ENCODE measurements at places on chromosomes 7 and 10. TPM values are rescaled to one million over a fixed set of nuclear protein-coding genes. Genes with fewer than 3 reads are reported as not detected.

Gene FANK1
- 5.4 TPM for total RNA-seq

Gene FGFR2
- total RNA-seq: 19.7 TPM

Gene REEP3
- total RNA-seq: 41.3 TPM

Gene C10orf88
- total RNA-seq: 16.2 TPM

DNA sequence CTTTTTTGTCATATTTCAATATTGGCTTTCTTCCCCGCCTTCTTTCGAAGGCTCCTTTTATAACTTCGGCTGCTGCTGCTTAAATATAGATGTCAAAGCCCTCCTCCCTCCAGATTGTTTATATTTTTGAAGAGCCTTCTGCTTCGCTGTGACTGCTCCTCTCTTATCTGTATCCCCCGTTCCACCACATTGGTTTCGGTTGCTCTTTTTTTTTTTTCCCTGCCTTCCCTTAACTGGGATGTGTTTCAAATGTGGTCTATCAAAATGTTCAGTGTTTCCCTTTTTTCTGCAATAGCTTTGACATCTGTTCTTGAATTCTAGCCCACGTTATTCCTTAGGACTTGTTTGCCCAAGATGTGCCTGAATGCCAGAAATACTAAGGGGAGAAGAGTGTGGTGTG lies 96.4 kb downstream of the CUX1 start:
- peaks cover 5% of the 10 kb centered on the region for H3K36me3 ChIP-seq
- DNase-seq: no peak
- H3K27me3 ChIP-seq: no peaks in the 10 kb centered on the region
- H3K4me1 ChIP-seq: no peaks in the 10 kb centered on the region
- no peak overlapping the region for H3K27ac ChIP-seq

DNA sequence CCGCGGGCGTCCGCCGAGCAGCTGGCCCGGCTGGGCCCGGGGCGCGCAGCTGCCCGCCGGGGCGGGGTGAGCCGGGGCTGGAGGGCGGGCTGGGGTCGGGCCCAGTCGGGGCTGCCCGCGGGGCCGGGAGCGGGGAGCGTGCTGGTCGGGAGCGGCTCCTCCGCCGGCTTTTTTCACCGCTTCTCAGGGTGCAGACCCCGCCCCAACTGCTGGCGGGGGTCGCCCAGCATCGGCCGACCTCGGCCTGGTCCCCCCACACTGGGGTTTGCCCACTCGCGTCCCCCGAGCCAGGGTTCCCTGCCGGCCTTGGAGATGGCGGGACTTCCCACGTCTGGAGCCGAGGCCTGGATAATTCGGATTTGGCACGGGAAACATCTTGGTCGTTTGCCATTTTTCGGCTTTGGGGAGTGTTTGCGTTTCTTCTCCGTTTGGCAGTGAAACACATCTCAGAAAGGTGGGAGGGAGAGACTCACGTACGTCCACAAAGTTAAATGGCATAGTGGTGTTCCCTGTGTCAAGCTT lies 432 bp downstream of the TMEM248 start:
- no peaks in the 10 kb centered on the region for H3K36me3 ChIP-seq
- peak overlapping the region; percentile 99 for H3K4me3 ChIP-seq
- H3K4me1 ChIP-seq: no peaks in the 10 kb centered on the region
- peak overlapping the region; percentile 64 for H3K27ac ChIP-seq

Data from HCT116 (cell line).